ENCODE measurements at places on chromosomes 12 and 14.

DNA sequence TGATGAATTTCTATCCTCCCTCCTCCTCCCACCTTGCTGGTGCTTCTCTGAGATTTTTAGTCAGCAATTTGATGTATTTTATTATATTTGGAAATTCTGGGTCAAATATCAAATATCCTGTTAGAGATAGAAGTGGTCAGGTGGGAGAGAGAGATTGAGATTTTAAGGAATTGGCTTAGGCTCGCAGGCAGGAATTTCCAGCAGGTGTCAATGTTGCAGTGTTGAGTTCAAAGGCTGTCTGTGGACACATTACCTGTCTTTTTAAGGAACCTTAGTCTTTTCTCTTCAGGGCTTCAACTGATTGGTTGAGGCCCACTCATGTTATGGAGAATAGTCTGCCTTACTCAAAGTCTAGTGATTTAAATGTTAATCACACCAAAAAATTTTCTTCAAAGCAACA lies 457.3 kb downstream of the FLRT2 start:
- DNase-seq: no peak

- no peak for DNase-seq
These were observed 1104.1 kb upstream of the TMEM132C start for GRCh38 chr12:127162902-127163301.

GRCh38 chr14:84610086-84610485 lies 919.9 kb upstream of the FLRT2 start:
- no peak for DNase-seq

GRCh38 chr14:78173346-78174035 lies 3.3 kb downstream of the NRXN3 start:
- no peak for DNase-seq

DNA sequence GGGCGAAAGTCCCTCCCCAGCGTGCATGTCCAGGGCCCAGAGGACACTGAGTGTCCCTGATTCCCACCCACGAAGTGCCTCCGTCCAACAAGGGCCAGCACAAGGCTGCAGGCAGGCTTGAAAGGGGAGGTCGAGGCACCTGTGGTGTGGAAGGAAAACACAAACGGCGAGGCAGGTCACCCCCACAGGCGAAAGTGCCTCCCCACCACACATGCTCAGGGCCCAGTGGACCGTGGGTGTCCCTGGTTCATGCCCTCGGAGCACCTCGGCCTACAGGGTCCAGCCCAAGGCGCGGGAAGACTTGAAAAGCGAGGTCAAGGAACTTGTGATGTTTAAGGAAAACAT lies 370.4 kb downstream of the ALG10 start:
- DNase-seq: no peak

- no peak for DNase-seq
These were observed 50.9 kb downstream of the RFLNA start for GRCh38 chr12:124345795-124346194.

GRCh38 chr12:45305907-45306306 lies 90.0 kb downstream of the ANO6 start:
- no peak for DNase-seq

DNA sequence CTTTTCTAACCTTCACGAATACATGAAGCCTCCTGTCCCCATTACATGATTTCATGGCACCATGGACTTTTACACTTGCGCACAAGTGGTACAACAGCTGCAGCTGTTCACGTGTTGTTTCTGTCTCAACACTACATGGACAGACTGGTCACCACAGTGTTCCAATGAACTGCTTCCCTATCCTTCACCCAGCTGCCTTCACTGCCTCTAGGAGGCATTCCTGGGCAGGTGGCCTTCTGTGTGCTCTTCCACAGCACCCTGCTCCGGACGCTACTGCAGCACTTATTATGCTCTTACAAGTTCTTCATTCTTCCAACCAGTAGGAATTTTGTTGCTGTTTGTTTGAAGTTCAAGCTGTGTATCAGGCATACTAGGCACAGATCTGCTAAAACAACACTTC lies 1.5 kb downstream of the MTERF2 start:
- no peak for DNase-seq

DNA sequence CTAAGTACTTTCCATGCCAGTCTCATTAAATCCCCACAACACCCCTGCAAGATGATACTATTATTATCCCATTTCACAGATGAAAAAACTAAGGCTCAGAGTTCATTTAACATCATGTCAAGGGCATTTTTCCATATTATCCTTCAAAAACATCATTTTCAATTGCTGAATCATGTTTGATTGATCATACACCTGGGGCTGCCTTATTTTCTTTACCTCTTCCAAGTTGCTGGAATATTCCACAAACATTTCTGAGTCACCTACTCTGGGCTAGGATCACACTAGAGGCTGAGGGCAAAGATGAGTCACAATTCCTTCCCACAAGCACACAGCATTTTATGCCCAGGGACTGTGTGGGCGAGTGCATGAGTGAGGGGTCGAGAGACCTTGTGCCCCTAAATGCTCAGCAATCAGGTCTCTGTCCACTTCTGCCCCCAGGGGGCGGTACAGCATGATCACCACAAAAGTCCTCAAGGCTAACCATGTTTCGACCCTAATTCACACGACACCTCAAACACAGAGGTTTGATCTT lies 14.1 kb upstream of the TMEM119 start:
- DNase-seq: no peak

DNA sequence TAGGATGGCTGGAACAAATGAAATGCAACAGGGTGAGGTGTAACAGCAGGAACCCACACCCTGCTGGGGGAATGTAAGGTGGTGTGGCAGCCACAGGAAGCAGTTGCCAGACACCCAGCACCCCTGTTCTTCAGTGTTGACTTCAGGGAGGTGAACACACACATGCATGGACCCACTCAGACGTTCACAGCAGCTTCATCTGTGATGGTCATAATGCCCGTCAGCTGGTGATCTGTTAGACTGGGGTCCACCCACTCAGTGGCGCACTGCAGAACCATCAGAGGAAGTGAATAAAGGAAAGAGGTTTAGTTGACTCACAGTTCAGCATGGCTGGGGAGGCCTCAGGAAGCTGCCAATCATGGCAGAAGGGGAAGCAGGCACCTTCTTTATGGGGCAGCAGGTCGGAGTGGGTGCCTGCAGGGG lies 22.7 kb upstream of the TEX22 start:
- DNase-seq: no peak

- DNase-seq: no peak
These were observed 40.9 kb downstream of the MBIP start for GRCh38 chr14:36279306-36280190.

DNA sequence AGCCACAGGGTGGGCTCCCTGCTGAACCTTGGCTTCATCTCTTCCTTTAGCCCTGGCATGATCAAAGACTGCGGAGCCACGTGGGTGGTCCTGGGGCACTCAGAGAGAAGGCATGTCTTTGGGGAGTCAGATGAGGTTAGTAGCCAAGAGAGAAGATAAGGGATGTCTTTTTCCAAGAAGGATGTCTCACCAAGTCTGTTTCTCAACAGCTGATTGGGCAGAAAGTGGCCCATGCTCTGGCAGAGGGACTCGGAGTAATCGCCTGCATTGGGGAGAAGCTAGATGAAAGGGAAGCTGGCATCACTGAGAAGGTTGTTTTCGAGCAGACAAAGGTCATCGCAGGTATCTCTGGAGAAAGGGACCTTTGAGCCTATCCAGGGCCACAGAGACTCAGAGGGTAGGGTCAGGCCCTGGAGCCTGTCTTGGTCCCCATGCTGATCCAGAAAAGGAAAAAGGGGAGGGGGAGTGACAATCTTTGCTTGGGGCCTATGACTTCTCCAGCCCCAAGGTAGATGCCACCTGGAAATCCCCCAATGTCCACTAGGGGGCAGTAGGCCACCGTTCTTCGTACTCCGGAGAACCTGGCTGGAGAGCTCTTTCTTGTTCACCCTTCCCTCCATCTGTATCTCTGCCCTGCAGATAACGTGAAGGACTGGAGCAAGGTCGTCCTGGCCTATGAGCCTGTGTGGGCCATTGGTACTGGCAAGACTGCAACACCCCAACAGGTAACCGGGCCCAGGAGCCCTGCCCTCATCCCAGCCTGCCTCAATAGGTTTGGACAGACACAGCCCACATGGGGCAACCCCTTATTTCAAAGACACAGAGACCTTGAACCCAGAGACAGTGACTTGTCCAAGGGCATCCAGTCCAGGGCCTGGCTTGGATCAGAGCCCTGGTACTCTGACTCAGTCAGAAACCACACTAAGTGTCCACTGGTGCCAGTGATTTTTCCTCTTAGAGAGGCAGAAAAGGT lies 2.0 kb downstream of the TPI1 start:
- peak; percentile 8 for DNase-seq

DNA sequence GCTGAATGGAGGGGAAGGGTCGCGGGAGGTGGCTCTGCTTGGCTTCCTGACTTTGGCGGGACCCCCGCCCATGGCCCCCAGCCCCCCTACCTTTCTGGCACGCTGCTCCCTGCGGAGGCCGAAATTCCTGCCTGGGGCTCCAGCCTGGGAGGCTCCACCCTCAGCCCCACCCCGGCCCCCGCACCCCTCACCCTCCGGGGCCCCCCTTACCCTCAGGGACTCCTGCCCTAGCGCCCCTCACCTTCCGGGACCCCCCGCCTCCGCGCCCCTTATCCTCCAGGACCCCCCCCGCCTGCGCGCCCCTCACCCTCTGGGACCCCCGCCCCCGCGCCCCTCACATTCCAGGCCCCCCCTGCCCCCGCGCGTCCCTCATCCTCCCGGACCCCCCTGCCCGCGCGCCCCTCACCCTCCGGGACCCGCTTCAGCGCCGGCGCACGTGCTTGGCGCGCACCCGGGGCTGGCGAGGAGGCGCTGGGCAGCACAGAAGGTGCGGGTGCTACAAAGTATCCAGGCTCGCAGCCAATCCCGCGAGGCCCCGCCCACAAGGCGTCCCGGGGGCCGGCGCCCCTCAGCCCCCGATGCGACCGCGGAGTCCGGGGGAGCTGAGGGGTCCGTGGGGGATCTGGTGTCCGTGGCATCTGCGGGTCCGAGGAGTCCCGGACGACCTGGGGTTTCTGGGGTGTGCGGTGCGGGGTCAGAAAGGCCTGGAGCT lies at the start of gene ANHX:
Gene ANHX (minus strand): TSS at position 477 of the 712 bp plus-strand sequence. CDS start 1,521 bp downstream, outside the sequence.
- DNase-seq: no peak

- DNase-seq: no peak
These were observed 36.8 kb upstream of the ALG10B start for GRCh38 chr12:38279756-38280155.

DNA sequence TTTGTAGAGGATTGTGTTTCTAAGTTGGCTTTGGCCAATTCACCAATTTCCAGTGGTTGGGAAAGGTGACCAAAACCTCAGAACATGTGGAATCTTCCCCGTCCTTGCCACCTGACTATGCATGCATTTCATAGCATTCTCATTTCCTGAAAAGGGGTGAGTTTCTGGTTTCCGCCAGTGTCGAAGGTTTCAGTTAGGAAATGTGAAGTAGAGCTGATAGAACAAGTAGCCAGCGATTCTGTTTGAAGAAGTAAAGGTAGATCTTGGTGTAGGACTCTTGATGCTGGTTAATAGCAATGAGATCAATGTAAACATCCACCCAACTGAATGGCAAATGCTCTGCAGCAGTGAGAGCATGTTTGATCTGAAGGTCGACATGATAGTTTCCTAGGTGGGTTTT lies 15.9 kb downstream of the SMOC1 start:
- no peak for DNase-seq

- DNase-seq: no peak
These were observed 82.8 kb downstream of the KIF26A start for GRCh38 chr14:104221071-104221625.

GRCh38 chr12:65965358-65965757 lies 141.1 kb downstream of the HMGA2 start:
- no peak for DNase-seq

GRCh38 chr12:124125203-124125871 lies 152.3 kb downstream of the ZNF664 start:
- DNase-seq: peak; percentile 88

DNA sequence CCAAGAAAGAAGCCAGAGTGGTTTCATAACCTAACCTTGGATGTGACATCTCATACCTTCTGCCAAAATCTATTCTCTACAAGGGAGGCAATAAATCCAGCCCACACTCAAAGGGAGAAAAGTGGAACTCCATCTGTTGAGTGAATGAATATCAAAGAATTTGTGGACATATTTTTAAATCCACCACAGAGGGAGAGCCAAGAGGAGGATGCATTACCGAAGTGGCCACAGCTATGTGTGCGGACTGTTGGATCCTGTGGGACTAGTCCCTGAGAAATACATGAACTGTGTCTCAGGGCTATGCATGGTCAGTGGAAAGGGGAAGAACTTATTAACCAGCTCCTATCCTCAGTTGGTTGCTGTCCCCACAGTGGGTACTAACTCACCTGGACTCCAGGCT lies 273.9 kb downstream of the NUAK1 start:
- no peak for DNase-seq

DNA sequence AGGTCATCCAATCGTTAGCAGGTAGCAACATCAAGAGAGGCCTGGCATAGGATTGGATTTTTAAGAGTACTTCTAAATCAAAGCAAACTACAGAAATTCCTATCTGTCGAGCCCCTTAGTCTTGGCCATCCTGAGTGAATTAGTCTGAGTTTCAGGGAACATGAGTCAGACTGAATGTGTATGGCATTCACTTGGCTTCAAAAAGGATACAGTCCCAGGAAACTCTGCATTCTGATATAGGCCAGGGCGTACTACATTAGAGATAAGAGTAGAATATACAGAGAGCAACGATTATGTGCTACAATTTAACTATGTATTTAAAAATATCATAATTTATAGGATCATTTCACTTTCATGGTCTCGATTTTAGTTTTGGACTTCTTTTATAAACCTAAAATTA lies 242.2 kb downstream of the SOX5 start:
- DNase-seq: no peak

DNA sequence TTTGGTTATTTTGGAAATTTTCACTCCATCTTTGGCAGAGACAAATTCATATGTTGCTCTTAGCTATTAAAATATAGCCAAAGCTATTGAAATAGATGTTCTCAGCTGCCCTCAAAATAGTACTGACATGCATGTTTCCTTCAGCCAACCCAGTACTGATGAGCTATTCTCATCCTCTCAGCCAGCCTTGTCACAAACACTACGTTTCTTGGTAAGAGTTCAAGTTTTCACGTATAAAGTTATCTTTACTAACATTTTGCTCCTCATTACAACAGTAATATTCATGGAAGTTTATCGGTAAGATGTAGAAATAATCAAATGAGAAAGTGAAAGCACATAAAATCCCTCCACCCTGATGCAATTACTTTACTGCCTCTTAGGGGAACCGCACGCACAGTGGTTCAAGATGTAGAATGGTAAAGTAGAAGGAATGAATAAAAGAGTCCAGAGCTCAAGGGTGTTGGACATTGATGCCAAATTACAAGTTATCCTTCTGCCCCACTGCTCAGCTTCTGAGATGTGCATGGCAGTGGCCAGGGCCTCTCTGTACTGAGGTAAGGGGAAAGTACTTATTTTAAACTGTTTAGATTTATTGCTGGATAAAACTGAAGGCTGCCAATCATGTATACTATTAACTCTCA lies 20.7 kb downstream of the GCH1 start:
- no peak for DNase-seq

- DNase-seq: no peak
These were observed 87.4 kb downstream of the LRRK2 start for GRCh38 chr12:40312196-40312595.

GRCh38 chr12:105279460-105280056 lies 43.6 kb upstream of the APPL2 start:
- peak; percentile 11 for DNase-seq

- no peak for DNase-seq
These were observed 196.2 kb downstream of the CHST11 start for GRCh38 chr12:104652910-104653309.

GRCh38 chr14:68788996-68789820 lies 3.7 kb downstream of the ZFP36L1 start:
- DNase-seq: no peak

Data from NCI-H1417 treated with DMSO at 0.1 percent for 48 hours (cell line).